ENCODE measurements at places on chromosomes 7 and 10.

DNA sequence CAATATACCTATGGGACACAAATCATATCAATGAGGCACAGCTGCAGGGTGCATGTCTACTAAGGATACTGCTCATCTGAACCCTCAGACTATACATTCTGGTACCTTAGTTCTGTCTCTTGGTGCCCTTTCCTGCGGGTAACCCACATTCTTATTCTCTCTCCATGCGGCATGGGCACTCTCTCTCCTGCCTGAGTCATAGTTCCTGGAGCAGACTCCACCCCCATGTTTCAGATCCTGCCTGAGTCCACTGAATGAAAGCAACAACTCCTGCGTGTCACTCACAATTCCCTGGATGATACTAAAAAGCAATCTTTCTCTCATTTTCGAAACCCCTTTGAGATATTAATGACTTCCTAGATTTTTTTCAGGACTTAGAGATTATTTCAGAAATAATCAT, 653.1 kb upstream of the C7orf33 start:
- DNase-seq, result no peak

DNA sequence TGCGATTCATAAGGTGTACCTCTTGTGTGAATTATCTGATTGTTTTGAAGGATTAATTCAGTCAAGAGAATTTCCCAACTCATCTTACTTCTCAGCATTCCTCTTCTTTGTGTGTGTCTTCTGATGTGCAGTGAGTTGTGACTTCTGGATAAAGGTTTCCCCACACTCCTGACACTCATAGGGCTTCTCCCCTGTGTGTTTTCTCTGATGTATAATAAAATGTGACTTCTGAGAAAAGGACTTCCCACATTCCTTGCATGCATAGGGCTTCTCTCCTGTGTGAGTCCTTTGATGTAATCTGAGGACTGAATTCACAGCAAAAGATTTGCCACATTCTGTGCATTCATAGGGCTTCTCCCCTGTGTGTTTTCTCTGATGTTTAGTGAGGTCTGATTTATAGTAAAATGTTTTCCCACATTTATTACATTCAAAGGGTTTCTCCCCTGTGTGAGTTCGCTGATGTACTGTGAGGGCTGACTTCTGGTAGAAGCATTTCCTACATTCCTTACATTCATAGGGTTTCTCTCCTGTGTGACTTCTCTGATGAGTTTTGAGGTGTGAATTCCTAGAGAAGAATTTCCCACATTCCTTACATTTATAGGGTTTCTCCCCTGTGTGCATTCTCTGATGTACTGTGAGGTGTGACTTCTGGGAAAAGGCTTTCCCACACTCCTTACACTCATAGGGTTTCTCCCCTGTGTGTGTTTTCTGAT, 24.2 kb downstream of the ZNF25 start:
- DNase-seq, result peak; percentile 38

- DNase-seq, result no peak
Measured at GRCh38 chr10:117960345-117960935, 86.3 kb downstream of the RAB11FIP2 start.

DNA sequence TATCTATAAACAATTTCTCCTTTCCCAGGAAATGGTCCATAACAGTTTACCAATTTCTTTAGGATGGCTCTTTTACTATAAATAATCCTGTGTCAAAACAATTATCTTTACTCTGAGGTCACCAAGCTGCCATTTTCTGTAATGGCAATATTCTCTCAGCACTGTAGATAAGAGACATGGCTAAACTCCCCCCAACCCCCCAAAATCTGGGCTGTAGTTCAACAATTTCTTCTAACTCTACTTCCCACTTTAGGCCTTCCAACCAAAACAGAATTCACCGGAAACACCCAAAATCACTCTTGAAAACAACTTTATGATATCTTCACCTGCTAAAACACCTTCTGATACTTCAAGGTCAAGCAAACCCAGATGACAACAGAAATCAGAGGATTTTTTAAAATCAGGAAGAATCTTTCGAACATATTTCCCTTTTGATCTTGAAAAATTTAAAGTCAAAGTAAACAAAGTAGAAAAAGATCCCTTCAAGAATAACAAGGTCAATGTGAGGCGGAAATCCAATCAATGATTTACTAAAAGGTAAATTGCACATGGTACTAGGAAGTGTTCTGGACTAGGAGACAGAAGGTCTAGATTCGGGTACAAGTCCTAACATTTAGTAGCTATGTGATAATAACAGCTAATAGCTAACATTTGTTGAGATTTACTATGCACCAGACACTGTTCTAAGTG, 176.8 kb downstream of the CPEB3 start:
- DNase-seq, result no peak

GRCh38 chr10:15137036-15137359, 31.5 kb downstream of the NMT2 start:
- no peak for DNase-seq

DNA sequence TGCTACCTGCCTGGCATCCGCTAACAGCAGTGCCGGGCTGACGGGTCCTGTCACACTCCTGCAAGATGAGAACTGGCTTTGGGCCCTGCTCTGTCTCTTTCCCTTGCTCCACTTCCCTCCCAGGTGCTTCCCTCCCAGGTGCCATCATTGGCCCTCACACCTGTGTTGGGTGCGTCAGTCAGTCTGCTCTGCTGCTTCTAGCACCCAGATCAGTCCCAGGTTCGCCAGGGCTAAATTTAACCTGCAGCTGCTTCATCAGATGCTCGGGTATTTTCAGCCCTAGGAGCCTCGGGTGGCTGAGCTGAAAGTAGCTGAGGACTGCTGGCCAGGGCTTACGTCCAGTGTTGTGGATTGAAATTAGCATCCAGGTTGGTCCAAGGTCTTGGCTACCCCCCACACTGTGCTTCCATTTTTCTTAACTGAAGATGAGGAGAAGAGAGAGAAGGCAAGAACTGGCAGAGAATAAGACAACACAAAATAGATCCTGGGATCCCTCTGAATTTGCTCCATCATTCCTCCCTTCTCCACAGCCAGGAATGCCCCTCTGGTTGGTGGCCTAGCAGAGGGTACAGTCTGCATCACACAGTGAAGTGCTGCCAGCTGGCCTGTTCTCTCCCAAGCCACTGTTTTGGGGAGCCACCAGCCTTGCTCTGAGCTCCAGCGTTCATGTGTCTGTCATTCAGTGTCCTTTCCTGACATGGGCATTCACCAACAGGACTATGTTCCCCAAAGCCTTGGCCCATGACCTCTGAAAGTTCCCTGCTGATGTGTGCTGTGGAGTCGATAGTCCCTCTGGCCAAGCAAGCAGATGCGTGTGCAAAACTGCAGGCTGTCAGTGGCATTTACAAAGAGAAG, 65.9 kb upstream of the SYPL1 start:
- no peak for DNase-seq

- DNase-seq, result no peak
Measured at GRCh38 chr7:73734619-73735527, 3.7 kb downstream of the ABHD11 start.

DNA sequence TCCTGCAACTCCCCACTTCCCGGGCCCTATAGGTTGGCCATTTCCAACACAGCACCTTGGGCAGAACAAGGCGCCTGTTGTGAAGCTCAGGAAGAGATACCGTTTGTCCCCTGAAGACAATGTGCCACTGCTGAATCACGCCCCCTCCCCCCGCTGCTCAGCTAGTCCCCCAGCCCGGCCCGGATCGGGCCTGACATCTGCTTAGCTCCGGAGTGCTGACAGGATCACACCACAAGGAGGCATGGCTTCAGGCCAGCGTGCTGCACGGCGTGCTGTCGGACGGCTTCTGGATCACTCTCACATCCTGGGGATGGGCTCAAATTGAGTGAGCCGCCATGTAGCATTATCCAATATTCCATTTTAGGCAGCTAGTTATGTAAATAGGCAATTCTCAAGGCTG, 62.1 kb upstream of the EFCAB10 start:
- no peak for DNase-seq

DNA sequence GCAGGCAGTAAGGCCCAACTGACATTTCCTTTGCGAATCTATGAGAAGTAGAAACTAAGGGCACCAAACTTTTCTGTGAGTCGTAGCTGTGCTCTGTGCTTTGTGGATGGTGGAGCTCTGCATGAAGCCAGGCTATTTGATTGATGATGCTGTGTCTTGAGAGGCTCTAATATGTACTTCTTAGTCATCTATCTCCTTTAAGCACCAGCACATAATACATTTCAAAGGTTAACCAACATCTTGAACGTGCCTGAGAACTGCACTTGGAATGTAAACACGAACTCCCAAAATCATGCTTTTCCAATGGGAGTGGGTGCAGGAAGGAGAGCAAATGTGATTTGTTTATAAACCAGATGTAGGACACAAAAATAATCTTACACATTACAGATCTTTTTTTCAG, 411.6 kb downstream of the PARD3 start:
- no peak for DNase-seq

- DNase-seq, result no peak
Measured at GRCh38 chr7:66202441-66202840, 2.7 kb upstream of the TPST1 start.

DNA sequence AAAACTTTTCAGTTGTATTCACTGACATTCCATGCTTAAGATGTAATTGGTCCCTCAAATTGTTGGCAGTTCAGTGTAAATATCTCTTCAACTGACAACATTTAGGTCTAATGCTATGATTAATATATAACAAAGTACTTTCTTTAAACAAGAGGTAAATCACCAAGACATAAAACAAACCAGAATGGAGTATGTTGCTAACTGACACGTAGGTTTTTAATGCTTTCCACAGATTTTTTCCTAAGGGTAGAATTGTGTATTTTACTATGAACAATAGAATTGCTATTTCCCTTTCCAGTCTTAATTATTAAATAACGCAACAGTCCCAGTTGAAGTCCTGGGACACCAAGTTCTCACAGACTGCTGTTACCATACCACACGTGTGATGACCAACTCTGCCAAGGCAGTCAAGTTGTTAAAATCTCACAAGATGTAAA, 4.1 kb downstream of the JCAD start:
- DNase-seq, result no peak

DNA sequence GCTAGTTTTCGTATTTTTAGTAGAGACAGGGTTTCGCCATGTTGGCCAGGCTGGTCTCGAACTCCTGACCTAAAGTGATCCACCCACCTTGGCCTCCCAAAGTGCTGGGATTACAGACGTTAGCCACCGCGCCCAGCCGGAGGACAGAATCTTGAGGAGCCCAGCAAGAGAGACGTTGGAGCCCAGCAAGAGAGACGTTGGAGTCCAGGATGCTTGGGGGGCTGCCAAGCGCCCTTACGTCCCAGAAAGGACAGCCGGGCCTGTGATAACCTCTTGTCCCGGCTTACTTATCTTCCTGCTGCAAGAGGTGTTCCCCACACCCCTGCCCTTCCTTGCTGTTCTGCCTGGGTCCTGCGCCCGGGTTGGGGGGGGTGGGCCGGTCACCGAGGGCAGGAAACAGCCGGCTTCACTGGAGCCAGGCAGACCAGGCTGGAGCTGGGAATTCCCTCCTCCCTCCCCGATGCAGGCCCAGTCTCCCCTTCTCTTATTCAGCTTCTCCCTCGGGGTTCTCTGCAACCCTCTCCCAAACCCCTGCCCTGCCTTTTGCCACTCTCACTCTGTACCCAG, 1.9 kb upstream of the EPHB4 start:
- no peak for DNase-seq

- DNase-seq, result no peak
Measured at GRCh38 chr10:122368502-122369254, 5.8 kb upstream of the PLEKHA1 start.
